ENCODE measurements at places on chromosomes 5 and 9.
A peak's percentile ranks its signal among the peaks of the same experiment; 100 is the strongest.

- no peak for DNase-seq
Observed at GRCh38 chr9:11618241-11618805, 1005.5 kb upstream of the PTPRD start.

- no peak for DNase-seq
Observed at GRCh38 chr5:89546657-89547056, 663.7 kb upstream of the MEF2C start.

DNA sequence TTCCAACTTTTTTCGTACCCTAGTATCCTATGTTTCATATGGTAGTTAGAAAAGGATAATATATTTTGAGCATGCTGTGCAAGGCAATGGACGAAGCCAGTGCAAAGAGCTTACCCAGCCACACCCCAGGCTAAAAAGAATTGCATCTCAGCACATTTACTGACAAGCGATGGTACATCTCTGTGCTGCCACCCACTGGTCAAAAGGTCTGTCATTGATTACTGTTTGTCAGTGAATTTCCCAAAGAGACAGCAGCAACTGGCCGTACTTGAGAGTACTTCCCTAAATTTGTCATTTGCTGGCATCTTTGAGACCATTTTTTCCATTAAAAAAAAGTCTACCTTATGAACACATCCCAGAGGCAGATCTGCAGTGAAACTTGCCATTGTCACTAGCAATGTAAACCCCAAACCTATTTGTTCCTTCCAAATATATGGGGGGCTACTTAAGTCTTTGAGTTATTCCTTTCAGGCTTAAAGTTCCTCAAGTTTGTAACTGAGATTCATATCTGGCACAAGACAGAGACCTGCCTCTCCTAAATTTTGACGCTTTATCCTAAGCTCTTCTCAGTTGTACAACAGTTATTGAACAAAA, 184.3 kb downstream of the CTNND2 start:
- peak; percentile 43 for DNase-seq

- DNase-seq = no peak
Observed at GRCh38 chr5:159820692-159821091, 95.6 kb upstream of the ADRA1B start.

GRCh38 chr5:151699071-151699901, 12.6 kb upstream of the SPARC start:
- DNase-seq = peak; percentile 61

DNA sequence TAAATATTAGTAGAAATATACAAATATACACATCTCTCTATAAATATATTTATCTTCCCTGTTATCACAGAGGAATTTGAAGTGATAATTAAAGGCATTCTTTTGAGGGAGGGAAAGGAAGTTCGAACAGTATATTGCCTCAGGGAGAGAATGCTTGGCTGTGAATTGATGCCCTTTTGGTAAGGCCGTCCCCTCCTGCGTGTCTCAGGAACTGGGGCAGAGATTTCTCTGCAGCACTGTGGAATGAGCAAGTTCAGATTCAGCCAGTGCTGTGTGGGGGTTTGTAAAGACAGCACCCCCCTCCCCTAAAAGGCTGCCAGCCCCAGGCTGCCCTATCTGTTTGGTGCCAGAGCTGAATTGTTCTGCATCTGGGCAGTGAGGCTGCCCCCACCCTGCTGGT, 42.0 kb downstream of the UBE2QL1 start:
- DNase-seq = no peak

DNA sequence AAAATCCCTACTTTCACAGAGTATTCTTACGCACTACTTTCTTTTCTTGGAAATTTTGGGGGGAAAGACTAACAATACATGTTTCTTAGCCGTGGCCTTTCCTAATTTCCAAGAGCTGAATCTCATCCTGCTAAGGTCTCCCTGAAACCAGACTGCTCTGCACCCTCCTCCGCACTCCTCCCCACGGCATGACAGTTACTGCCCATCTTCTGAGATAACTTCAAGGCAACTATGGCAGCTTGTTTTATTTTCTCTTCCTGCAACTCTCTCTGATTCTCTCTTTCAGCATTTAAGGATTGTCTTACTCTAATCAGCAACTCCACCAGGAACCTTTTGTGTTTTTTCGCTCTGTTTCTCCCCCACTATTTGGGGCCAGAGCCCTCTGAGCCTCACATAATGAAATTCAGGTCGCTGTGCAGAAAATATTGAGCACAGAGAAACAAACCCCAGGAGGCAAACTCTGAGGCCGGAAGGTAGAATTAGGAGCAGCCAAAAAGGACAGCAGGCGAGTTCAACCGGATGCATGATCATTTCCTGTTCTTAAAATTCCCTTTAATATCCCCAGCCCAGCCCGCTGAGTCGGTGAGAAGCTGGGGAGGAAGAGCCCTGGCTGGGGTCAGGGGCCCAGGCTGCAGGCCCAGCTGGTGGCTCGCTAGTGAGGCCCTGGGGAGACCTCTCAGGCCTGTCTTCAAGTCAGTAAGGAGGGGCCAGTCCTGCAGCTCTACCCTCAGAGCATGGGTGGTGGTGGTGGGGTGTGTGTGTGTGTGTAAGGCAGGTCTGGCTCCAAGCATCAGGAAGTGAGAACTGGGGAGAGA, 213.6 kb upstream of the S1PR3 start:
- no peak for DNase-seq

- DNase-seq = no peak
Observed at GRCh38 chr9:23309800-23310199, 516.2 kb downstream of the ELAVL2 start.

DNA sequence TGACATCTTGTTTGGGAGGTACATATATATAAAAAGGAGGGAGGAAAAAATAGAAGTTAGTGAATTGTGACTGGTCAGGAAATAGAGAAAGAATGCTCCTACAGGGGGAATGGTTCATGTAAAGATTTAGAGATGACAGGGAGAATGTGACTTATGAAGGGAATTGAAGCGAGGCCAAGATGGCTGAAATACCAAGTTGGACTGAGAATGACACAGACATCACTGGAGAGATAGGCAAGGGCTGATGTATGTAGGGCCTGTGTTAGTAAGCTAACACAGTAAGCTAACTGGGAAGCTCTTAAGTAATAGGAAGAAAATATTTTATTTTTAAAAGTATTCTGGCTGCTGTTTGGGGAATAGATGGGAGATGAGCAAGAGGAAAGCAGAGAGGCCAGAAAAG, 286.3 kb downstream of the NNT start:
- DNase-seq = no peak

GRCh38 chr9:32965999-32966722, 35.3 kb downstream of the APTX start:
- DNase-seq = no peak

DNA sequence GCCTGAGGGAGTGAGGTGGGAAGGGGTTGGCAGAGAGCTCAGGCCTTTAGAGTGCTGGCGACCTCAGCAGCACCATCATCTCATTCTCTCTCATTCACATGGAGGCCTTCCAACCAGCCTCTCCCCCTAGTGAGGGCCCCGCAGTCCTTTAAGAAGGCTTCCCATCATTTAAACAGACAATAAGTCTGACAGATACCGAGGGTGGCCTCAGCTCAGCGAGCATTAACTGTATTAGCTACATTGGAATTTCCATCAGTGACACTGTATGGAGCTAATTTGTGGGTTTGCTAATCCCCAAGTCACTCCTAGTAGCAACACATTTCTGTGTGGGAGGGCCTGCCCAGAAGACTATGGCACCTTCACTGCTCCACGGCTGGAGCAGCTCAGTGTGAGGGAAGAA, 75.8 kb downstream of the INSYN2B start:
- DNase-seq = no peak

- DNase-seq = no peak
Observed at GRCh38 chr9:121727295-121728020, 76.0 kb downstream of the DAB2IP start.

DNA sequence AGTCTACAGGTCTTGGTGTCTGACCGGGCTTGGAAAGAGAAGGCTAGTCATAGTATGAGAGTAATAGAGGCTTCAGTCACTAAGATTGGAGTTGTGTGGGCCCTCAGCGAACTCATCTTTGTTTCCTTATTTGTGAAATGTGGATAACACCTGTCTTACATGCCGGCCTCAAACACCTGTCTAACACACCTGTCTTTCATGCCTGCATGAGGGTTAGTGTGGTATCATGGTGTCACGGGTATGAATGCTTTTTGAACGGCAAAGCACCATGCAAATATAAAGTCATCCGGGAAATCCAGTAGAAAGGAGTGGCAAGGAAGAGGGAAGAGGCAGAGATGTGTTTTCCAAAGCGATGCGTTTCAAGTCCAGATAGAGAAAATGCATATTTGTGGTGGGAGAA, 25.5 kb downstream of the GRAMD2B start:
- DNase-seq = no peak

DNA sequence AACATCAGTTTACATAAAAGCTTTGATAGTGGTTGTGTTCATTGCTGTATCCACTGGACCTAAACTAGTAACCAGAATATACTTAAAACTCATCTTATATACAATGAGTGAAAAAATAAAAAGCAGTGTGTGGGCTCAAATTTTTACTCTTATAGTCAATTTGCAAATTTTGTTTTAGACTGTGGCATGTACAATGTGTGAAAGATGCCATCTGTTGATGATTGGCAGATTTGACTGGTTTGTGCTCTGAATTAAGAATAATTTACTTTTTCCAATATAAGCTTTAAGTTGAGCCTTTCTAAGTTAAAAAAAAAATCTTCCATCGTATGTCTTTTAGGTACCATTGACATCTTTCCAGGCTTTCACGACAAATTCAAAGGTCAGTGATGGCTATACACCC, 42.4 kb upstream of the F2RL1 start:
- DNase-seq = no peak

DNA sequence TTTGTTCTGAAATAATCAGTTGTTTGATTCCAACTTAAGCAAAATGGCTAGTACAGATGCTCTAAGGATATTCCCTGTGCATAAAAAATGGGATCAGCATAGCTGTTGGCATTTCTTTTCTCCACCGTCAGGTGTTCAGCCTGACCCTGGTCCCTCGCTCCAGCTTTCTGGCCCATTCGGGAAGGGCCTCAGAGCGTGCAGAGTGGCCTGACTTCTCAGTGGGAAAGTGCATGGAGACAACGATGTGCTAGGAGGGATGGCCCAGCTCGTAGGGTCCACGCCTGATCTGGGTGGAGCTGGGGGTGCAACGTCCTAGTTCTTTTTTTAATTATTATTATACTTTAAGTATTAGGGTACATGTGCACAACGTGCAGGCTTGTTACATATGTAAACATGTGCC, 319.1 kb upstream of the IRX4 start:
- peak; percentile 17 for DNase-seq

DNA sequence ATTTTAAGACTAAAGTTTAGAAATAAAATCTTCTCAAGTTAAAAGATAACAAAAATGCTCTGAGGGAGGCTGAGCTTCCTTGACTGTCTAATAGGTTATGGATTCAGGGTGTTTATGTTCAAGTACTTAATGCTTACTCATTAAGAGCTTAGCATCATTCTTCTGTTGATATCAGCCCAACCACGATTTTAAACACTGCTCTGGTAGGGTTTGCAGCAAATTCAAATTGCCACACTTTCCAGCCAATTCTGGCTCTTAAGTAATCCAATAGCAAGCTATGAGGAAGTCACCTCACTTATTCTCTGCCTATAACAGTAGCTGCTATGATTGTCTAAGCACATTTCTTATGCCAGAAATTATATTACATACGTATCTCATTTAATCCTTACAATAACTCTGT, 191.0 kb upstream of the KIF2A start:
- DNase-seq = no peak

DNA sequence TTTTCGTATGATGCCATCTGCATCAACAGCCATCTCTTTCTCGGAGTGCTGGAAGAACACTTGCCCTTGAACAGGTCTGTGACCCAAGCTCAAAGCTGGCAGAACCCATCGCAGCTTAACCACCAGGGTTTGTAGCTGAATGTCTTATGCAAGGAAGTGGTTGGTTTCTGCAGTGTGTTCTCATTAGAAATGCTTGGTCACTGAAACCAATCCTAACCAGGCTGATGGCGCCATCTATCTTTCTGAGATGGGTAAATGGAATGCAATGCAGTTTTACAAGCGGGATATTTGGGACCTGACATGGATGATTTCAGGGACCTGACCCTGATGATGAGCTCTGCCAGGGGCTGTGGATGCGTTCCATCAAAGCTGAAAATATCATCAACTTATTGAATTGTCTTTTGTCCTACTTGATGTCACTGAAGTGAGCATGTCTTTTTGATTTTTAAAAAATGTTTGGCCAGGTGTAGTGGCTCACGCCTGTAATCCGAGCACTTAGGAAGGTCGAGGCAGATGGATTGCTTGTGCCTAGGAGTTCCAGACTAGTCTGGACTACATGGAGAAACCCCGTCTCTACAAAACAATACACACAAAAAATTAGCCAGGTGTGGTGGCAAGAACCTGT, 28.7 kb downstream of the DMRT3 start:
- DNase-seq = peak; percentile 35

DNA sequence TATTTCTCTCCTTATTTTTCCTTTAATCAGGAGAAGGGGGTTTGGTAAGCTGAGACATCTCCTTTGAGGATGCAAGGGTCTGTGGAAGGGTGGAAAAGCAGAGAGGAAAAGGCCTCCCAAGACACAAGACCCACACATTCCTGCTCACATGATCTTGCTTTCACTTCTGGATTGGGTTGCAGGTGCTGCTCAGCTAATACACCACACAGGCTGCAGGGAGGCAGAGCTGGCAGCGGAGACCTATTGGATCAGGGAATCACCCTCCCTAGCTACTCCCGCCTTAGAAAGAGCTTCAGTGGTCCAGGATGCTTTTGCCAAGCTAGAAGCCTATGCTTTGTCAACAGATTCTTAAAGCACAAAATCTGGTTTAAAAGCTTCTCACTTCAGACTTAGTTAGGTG, 87.6 kb upstream of the IL33 start:
- DNase-seq = no peak

DNA sequence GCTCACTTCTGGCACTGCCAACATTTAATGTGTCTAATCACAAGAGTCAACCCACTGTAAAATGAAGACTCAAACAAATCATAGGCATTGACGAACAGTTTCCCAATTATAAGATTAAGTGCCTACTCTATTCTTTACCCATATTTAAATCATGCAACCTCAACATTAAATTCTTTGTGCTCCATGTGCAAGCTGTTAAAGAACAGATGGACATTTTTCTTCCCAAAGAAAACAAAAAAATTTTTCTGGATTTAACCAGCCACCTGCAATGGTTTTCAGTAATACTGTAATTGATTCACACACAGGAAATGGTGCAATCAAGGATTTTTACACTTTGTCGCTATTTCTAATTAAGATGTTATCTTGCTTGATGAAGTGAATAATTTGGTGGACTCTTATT, 3.6 kb downstream of the HNRNPK start:
- no peak for DNase-seq

- peak; percentile 72 for DNase-seq
Observed at GRCh38 chr5:32173267-32174010, 680 bp downstream of the GOLPH3 start.

DNA sequence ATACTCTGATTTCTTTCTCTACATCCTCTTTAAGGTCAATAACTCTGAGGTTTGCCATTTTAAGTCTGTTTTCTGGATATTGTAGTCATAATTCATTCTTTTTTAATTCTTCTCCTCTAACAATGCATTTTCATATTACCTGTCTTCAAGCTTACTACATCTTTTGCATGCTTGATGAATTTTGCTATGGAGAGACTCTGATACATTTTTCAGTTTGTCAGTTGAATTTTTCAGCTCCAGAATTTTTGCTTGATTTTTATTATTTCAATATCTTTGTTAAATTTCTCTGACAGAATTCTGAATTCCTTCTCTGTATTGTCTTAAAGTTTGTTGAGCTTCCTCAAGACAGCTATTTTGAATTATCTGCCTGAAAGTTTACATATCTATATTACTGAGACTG, 159.8 kb upstream of the ST8SIA4 start:
- DNase-seq = no peak
